Activated CD8-positive, alpha-beta memory T cell treated with anti-CD3 and anti-CD28 coated beads for 24 hours (primary cell): ENCODE measurements at places on chromosomes 1 and 21.

DNA sequence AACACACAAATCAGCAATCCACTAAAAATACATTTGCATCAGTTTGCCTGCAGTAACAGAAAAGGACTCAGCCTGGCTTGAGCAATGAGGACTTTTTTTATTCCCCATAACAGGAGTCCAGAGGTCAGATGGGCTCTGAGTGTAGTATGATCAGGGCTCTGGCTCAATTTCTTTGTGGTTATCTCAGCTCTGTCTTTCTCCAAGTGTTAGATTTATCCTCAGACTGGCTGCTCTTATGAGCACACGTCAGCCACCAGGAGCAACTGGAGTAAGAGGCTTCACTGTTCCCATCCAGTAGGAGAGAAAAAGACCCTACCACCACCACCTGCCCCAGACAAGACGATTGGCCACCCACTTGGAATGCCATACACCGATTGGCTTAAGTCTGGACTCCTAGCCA is 36.2 kb upstream of the KLHDC7A start:
- no peak for DNase-seq

DNA sequence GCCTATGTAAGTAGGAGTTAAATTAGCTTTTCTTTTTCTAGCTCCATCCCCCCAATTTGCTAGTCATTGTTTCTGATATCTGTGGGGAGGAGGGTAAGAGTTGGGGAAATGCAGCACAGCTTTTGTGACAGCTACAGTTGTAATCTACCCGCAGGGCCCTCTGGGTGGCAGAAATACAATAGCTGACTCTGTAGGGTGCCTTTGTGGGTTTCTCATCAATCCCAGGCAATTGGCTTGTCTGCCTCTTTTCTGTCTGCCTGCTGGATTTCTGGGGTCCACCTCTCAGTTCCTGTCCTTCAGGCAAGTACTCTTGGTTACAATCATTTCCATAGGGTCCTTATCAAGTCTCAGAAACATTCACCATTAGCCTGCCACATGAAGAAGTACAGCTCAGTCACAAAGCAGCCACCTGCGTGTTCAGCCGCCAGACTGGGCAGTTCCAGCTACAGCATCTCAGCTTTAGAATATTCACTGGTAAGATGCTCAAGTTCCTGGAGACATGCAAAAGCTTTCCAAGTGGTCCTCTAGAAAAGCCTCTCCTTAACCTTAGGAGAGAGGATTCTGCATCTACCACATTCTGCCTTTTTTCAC is 19.2 kb upstream of the SLC44A5 start:
- no peak for DNase-seq

- DNase-seq = peak; percentile 66
Measured at GRCh38 chr1:2313651-2314261, 77.6 kb downstream of the MORN1 start.

- DNase-seq = no peak
Measured at GRCh38 chr1:241208910-241209379, 148.1 kb downstream of the RGS7 start.

DNA sequence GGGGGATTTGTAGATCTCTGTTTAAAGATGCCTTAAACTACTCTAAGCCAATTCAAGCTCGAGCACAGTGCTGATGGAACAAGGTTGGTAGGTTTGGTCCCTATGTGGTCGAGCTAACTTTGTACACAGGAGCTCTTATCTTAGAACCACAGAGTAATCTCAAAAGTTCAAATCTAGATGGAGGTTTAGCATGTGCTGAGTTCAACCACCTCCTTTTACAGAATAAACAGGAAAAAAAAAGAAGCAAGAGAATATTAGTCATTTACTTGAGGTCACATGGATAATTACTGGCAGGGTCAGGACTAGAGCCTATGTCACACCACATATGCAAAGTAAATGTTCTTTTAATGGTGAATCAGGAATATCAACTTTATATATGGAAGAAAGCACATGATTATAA is 86.2 kb downstream of the DTL start:
- DNase-seq = no peak

- DNase-seq = no peak
Measured at GRCh38 chr1:20349561-20349960, 58.9 kb downstream of the VWA5B1 start.

DNA sequence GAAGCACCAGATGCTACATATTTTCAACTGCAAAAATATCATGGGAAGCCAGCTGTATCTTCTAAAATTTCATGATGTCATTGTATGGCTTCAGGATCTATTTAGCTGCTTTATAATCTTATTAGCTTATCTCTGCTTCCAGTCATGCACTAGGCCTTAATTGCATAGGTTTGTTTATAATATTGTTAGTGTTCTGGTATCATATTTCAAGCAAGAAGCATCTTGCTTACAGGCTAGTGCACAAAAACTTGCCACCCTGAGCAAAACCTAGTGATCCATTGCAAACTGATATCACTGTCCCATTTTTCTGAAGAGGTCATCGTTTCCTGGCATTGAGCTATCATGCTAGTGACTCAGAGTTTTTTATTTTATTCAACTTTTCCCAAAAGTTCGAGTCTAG is 15.7 kb upstream of the NRIP1 start:
- no peak for DNase-seq

GRCh38 chr1:199909137-199909536 is 118.4 kb upstream of the NR5A2 start:
- no peak for DNase-seq

DNA sequence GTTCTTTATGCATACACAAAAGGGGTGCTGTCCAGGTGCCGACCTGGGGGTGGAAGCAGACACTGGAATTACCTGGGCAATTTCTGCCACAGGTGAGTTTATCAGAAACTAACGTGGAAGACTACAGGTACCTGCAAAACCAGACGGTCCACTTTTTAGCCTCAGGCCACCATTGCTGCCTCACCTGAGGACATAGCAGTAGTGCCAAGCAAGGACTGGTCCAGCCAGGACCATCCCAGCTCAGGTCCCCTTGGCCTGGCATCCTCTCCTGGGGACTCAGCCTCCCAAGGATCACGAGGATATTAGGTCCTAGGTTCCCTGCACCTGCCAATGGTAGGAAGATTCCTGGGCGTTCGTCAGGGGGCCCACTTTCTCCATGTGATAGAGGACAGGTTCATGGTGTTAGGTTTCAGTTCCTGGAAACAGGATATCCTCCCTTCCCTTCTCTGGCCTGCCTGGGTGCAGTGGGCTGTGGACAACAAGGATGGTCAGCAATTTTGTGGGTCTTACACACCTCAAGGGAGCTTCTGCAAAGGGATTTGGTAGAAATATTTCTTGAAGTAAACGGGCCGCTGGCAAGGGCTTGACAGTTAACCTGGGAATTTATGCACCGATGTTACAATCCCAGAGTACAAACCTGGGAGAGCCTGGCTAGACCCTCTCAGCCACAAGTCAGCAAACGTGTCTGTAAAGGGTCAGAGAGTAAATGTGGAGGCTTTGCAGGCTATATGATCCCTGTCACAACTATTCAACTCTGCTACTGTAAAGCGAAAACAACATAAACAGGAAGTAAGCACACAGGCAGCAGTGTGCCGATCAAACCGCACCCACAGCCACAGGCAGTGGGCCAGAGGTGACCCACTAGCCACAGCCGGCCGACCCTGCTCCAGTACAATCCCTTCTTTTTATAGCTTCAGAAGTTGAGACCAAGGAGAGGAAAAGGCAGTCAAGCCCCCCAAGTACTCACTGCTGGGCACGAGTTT is 71.4 kb upstream of the RAB4A start:
- no peak for DNase-seq

- DNase-seq = no peak
Measured at GRCh38 chr1:167665469-167665868, 35.4 kb downstream of the RCSD1 start.

GRCh38 chr1:16298653-16299052 is 53.6 kb downstream of the FBXO42 start:
- no peak for DNase-seq

- no peak for DNase-seq
Measured at GRCh38 chr1:235910357-235911299, 43.9 kb upstream of the LYST start.

DNA sequence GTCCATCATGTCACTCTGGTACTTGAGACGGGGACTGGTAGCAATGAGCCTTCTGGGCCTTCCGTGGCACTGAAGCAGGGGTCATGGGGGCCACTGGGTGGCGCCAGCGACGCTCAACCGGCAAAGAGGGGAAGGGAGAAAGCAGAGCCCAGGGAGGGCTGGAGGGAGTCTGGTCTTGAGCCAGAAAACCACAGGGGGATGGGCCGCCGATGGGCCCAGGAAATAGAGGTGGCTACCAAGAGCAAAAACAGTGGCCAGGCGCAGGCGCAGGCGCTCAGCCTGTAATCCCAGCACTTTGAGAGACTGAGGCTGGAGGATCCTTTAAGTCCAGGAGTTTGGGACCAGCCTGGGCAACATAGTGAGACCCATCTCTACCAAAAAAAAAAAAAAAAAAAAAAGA is 21.8 kb downstream of the EXOC8 start:
- peak; percentile 65 for DNase-seq

DNA sequence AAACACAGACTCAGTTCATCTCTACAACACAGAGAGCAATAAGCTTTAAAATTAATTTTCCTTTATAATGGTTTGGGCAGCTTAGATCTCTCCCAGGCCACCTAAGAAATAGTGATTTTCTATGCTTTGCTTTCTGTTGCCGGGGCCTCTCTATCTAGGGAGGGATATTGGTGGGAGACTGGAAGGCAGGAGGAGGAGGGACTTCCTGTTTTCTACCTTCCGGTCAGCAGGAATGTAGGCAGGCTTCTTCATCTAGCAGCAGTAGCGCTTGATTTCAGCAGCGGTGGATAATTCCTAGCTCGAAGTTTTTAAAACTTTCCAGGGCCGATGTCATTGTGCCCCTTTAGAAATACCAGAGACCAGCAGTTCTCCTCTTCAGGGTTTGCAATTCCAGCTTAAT is 5.1 kb upstream of the DESI2 start:
- no peak for DNase-seq
